ENCODE measurements at places on chromosomes 12 and 14.

- peak; percentile 31 for DNase-seq
These were observed 37.8 kb upstream of the OR4E1 start for GRCh38 chr14:21711360-21711961.

DNA sequence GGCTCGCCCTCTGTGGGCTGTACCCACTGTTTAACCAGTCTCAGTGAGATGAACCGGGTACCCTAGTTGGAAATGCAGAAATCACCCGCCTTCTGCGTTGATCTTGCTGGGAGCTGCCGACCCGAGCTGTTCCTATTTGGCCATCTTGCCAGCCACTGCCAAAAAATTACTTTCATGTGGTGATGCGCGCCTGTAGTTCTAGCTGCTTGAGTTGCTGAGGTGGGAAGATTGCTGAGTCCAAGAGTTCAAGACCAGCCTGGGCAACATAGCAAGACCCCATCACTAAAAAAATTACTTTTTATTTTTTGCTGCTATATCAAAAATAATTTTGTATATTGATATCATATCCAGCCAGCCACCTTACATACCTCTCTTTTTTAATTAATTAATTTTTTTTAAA, 18.4 kb downstream of the BRMS1L start:
- no peak for DNase-seq

GRCh38 chr12:26361964-26362363, 166.6 kb downstream of the SSPN start:
- DNase-seq: no peak

- peak; percentile 65 for DNase-seq
These were observed 38.0 kb upstream of the EIF5 start for GRCh38 chr14:103296007-103296406.

GRCh38 chr12:105343836-105344235, 13.3 kb downstream of the C12orf75 start:
- no peak for DNase-seq

DNA sequence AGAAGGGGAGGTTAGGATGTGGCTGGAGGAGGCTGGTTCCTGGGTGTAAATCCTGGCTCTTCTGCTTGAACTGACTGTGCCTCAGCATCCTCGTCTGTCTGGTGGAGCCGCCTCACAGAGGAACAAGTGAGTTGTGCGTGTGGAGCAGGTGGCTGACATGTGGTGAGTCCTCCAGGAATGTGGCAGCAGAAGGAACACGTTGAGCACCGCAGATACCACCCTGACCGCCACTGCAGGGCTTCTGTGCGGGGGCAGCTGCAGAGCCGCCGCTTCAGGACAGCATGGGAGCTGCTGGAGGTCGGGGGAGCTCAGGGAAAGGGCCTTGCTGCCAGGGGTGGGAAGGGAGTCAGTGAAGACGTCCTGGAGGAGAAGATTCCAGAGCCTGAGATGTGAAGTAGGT, 48.9 kb downstream of the TRAF3 start:
- DNase-seq: no peak

DNA sequence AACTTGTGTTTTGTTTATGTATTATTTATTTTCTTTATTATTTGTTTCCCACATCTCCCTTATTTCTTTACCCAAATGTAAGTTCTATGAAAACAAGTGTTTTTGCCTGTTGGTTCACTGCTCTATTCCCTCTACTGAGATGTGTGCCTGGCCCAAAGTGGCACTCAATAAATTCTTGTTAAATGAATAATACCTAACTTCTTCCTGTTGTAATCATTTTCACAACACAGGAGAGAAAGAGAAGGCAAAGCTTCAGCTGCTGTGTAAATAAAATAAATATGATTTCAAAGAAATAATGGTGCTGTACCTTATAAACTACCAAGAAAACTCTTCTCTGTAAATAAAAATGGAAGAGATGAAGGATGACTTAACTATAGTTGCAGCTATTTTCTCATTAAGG, 116.2 kb downstream of the TRHDE start:
- DNase-seq: no peak

DNA sequence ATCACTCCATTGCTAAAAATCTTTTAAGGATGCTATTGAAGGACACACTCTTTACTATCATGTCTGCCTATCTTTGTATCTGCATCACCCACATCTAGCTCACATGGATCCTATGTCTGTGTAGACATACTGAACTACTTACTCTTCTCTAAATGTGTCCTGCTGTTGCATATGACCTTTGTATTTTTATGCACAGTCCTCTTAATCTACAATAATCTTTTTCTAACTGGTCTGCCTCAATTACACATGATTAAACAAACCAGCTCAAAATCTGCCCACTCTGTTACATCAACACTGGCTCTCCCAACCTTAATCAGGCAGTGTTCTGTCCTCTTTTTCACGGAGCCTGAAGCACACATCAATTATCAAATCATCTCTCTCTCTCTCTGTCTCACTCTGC, 316.3 kb upstream of the MGAT4C start:
- no peak for DNase-seq

GRCh38 chr14:35470755-35471154, 63.2 kb upstream of the INSM2 start:
- DNase-seq: peak; percentile 18

GRCh38 chr12:55717011-55718007, 1.5 kb downstream of the BLOC1S1 start:
- peak; percentile 67 for DNase-seq

GRCh38 chr12:68468036-68468435, 135.9 kb upstream of the MDM1 start:
- peak; percentile 74 for DNase-seq

DNA sequence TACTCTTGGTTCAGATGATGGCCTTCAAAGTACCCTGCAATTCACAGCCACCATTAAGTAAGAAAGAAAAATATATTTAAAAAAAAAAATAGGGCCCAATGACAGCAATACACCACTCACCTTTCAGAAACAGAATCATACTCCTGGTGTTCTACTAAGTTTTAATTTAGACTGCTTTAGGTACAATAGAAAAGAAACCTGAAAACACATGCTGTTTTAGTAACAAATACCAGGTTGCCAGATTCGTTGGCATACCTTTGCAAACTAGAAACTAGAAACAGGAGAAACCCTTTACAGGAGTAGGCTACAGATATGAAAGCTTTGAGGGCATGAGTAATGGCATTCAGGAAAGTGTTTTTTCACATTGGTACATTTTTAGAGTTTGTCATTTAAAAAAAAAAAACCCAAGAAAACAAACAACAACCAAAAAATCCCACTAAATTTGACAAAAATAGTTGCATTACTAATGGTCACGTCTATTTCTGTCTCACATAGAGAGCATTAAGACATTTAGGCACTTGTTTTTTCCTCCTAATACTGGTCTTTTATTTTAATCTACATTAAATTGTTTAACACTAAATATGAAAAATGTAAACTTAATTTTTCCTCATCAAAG, 4.0 kb downstream of the SIX1 start:
- DNase-seq: no peak

GRCh38 chr14:98169170-98169587, 1102.8 kb downstream of the BCL11B start:
- DNase-seq: no peak

GRCh38 chr14:101780390-101780789, 18.9 kb downstream of the PPP2R5C start:
- no peak for DNase-seq

DNA sequence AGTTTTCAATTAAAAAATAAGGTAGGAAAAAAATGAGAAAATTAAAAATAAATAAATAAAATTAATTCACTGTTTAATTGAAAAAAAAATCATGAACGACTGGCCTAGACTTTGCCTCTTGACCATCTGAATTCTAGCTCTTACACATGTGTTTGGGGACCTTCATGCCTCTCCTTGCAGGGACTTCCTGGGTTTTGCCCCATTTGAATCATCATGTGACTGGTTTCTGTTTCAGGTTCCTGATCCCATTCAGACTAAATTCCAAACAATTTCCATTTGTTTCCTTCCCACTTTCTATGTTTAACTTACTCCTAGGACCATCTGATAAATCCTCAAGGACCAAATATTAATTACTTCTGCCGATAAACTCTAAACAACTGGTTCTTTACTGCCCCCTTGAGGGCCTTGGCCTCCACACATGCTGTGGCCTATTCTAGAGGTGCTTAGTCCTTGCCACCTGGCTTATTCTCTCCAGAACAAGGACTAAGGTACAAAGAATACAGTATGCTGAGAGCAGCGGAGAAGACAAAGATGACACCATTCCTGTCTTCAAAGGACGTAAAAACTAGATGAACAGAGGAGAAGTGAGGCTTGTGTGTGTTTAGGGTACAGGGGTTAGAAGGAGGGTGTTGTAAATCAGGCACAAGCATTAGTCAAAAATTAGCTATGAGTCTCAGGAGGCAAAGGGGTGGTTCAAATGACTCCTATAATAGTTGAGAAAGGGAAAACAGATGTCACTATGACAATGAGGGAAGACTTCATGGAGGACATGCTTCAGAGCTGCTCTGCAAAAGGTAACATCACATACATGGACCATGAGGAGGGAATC, 125.8 kb upstream of the AVPR1A start:
- DNase-seq: peak; percentile 16

DNA sequence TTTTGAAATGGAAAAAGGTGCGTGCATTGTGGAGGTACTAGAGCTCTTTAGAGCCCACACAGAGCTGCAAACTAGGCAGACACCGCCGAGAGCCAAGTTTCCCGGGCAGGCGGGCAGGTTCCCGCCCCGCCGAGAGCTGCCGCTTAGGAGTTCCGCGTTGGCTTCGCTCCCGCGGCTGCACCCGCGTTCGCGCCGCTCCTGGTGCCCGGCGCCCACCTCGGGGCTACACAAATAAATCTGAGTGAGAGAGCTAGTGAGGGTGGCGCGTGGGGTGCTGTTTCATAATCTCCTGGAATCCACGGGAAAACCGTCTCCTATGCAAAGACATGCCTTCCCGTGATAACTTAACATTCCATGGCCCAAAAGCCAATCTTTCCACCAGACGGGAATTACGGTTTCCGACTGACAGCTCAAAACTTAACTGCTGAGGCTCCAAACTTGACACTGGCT, 645 bp downstream of the KITLG start:
- peak; percentile 33 for DNase-seq

- peak; percentile 69 for DNase-seq
These were observed at the start of gene EEF1AKMT3 for GRCh38 chr12:57772429-57773322. TSS of gene EEF1AKMT3 (plus strand) at chr12:57772614. CDS start at chr12:57772725, 111 bp downstream.

DNA sequence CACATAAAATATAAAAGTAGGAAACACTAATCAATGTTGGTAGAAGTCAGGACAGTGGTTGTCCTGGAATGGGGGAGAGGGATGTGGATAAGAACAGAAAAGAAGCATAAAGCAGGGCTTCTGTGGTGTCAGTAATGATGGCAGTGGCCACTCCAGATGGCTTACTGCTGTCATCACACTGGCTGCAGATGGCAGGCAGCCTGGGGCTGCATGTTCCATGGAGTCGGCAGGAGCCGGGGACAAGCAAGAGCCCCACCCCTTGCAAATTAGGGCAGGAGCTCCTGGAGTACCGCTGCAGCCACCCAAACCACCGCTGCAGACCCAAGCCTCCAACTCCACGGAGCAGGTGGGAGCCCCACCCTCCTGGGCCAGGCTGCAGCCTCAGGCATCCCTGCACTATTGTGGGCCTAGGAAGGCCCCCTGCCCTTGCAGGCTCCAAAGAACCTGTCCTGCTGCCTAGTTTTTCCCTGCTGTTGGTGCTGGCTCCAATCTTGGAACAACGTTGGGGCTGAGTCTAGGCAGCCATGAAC, 28.8 kb upstream of the SLC5A8 start:
- no peak for DNase-seq

DNA sequence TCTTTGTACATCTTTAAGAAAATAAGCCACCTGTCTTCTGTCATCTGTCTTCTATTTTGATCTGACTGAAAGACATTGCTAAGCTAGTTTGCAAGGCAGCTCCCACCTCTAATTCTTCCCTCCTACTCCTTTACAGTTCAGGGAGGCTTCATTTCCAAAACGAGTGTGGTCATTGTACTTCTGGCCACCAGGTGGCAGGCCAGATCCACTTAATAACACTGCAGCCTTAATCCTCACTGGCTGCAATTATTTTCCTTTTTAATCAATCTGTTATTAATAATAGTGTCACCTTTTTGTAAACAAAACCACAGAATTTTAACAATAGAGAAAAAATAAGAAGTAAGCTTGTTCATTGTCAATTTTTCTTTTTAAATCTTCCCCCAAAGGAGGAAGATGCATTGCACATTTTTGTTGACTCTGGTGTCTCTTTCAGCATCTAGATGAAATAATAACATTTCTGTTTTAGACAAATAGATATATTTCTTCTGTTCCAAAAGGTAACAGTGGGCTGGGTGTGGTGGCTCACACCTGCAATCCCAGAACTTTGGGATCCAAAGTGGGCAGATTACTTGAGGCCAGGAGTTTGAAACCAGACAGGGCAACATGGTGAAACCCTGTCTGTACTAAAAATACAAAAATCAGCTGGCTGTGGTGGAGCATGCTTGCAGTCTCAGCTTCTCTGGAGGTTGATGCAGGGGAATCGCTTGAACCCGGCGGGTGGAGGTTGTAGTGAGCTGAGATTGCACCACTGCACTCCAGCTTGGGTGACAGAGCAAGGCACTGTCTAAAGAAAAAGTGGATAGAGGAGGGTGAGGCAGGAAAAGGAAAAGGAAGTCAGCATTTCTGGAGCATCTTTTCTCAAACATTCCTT, 23.3 kb downstream of the GABARAPL1 start:
- peak; percentile 27 for DNase-seq

DNA sequence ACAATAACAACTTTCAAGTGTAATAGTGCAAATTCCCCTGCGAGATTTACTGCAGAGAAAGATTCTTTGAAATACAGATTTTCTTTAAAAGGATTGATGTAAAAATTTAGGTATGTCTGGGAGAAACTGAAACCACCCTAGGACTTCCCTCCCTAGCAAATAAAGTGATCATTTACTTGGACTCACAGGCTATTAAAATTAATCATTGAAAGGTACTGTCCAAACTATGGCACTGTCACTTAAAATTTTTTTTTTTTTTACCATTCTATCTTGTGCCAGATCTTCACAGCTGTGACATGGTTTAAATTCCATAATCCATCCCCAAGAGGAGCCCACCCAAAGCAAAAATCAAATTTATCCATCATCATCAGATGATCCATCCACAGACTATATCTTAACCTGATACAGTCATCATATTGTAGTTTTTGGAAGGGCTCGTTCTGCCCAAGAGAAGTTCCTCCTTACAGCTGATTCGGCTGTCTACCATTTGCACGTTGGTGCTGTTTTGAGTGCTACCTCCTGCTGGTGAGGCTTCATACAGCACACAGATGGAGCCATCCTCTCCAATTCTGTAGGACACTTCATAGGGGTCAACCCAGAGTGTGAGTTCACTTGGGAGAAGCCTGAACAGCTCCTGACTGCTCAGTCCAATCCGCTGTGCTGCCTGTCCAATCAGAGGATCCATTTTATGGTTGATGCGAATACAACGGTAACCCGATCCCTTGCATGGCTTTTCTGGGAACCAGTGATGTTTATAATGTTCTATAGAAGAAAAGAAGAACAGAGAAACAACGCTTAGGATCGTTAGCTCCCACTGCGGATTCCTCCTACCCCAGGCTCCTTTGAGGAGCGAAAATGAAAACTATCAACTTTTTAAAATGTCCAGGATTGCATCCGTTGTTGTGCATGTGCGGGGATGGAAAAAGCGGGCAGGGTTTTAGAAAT, 1.7 kb downstream of the BTG1 start:
- peak; percentile 97 for DNase-seq

GRCh38 chr14:89813617-89814031, 140.9 kb downstream of the EFCAB11 start:
- DNase-seq: peak; percentile 99

All from fibroblast of skin of back (primary cell).